ENCODE measurements at places on chromosomes 1 and 21.
A peak's percentile ranks its signal among the peaks of the same experiment; 100 is the strongest.

GRCh38 chr1:76601465-76601864 lies 265.8 kb upstream of the ST6GALNAC5 start:
- no peak for DNase-seq

DNA sequence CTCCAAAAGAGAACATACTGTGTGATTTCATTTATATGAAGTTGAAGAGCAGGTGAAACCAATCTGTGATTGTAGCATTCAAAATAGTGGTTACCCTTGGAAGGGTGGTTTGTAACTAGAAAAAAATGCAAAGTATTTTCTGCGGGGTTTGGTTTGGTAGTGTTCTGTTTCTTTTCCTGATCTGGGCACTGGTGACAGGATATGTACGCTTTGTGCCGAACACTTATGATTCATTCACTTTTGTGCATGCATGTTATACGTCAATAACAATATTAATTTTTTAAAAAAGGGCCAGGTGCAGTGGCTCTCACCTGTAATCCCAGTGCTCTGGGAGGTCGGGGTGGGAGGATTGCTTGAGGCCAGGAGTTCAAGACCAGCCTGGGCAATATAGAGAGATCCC lies 63.8 kb downstream of the CD34 start:
- no peak for DNase-seq

- DNase-seq: no peak
These were observed 44.6 kb downstream of the TBCE start for GRCh38 chr1:235411489-235412486.

- no peak for DNase-seq
These were observed 8.0 kb upstream of the RGS13 start for GRCh38 chr1:192627901-192628300.

DNA sequence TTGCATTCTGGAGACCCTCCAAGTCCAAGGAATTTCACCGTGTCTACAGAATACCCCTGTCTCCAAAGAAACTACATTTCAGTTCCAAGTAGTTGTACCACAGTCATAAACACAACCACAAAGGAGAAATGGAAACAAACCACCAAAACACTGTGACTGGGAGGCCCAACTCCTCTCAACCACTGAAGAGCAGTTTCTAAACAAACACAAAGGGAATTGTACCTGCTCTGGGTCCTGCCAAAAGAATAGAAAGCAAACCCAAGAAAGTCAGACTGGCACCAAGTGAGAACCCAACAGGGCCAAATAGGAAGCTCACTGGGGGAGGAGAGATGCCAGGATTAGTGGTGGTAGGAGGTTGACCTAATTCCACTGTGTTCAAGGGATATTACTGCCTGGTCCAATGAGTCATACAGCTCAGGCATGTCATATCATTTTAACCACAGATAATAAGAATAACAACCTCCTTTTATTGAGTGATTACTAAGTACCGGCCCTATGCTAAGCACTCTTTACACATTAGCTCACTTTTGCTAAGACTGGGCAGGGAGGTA lies 123.9 kb upstream of the PPP2R5A start:
- no peak for DNase-seq

DNA sequence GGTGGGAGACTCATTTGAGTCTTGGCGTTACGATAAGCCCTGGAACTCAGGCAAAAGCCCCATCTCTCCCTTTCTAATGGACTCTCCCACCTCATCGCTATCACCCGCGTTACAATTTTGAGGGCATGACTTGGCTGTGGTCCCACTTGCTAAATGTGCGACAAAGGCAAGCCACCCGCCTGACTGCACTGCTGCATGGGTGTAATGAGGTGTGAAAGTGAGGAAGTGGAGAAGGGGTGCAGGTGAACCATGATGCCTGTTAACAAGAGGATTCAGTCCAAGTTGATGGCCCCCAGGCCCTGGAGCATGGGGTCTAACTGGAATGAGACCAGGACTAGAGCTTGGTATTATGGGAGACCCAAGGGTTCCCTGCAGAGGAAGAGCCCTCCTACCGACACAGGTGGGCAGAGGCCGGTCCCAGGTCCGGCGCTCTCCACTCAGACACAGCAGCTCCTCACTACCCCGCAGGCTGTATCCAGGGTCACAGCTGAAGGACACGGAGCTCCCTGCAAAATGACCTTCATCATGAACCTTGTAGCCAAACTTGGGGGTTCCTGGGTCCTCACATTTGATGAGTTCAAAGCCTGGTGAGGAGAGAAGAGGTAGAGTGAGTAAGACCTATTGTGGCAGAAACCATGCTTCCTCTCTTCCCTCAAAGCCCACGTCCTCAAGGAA lies 165.4 kb upstream of the HMGB4 start:
- DNase-seq: no peak

DNA sequence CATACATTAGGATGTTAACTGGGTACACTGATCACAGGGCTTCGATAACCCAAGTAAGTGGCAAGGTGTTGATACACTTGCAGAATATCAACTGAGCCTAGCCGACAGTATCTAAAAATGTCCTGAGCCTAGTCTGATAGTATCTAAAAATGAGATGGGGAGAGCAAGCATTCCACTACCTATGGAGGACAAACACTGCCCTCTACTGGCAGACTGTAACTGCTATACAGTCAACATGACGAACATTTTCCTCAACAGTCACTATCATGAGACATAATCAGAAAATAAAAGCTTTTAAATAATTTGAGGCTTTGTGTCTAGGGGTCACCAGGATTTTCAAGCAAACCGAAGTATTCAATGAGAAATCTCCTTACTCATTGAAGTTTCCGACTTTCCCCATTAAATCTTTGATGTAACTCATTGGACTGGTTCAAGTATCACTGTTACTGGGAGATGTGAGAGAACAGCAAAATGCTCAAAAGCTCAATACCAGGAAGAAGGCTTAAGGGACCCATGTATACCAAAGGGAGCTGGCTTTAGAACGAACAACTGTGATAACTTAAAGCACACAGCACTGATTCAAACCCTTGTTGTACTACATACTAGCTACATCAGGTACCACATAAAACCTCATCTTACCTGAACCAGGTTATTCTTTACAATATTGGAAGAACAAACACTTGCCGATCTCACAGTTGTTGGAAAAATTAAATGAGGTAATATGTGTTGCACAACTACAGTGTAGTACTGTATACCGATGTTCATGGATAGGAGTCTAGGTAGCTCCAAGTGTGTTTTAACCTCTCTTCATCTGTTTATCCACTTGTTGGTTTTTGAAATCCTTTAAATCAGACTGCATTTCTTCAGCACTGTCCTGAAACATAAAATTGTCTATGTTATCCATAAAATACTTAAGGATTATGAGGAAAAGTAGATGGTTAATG lies 31.1 kb upstream of the SLC45A3 start:
- DNase-seq: peak; percentile 32

DNA sequence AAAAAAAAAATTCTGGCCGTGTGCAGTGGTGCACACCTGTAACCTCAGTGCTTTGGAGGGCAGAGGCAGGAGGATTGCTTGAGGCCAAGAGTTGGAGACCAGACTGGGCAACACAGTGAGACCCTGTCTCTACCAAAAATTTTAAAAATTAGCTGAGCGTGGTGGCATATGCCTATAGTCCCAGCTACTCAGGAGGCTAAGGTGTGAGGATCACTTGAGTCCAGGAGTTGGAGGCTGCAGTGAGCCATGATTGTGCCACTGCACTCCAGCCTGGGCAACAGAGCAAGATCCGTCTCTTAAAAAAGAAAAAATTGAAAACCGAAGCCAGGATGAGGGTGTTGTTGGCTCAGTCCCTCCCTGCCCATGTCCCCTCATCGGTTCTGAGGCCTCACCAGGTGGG lies 55.9 kb upstream of the PAX7 start:
- no peak for DNase-seq

- DNase-seq: no peak
These were observed 164.7 kb downstream of the SETD4 start for GRCh38 chr21:35895598-35895997.

DNA sequence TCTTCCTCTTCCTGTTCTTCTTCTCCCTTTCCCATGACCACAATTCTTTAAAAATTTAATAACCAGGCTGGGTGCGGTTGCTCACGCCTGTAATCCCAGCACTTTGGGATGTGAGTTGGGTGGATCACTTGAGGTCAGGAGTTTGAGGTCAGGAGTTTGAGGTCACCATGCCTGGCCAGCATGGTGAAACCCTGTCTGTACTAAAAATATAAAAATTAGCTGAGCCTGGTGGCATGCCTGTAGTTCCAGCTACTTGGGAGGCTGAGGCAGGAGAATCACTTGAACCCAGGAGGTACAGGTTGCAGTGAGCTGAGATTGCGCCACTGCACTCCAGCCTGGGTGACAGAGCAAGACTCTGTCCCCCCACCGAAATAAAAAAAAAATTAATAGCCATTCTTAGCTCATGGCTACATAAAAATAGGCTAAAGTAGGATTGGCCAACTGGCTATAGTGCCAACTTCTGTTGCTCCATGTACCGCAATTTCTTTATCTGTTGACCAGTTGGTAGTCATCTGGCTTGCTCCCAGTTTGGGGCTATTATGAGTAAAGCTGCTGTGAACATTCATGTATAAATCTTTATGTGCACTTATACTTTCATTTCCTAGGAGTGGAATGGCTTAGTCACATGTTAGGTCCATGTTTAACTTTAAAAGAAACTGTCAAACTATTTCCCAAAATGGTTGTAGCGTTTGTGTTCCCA lies 136.3 kb downstream of the PEX14 start:
- no peak for DNase-seq

DNA sequence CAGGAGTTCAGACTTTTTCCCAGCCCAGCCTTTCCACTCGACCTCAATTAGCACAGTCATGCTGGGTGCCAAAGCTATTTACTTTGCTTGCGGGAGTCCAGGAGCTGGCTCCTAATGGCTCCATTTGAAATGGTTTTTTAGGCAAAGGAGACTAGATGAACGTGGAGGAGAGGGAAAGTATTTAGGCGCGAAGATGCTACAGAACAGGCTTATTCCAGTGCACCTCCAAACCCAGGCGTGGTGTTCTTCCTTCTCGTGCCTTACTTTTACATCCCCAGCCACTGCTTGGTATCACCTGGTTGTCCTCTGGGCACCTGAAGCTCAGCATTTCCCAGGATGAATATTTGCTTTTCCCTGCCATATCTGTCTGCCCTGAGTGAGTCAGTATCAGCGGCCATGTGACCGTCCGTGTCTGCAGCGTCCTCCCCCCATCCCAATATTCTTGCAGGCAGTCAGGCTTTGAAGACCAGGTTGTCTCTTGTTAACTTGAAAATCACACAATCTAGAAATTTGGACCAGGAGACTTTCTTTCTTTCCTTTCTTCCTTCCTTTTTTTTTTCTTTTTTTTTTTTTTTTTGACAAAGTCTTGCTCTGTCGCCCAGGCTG lies 198.5 kb downstream of the DYRK1A start:
- no peak for DNase-seq

DNA sequence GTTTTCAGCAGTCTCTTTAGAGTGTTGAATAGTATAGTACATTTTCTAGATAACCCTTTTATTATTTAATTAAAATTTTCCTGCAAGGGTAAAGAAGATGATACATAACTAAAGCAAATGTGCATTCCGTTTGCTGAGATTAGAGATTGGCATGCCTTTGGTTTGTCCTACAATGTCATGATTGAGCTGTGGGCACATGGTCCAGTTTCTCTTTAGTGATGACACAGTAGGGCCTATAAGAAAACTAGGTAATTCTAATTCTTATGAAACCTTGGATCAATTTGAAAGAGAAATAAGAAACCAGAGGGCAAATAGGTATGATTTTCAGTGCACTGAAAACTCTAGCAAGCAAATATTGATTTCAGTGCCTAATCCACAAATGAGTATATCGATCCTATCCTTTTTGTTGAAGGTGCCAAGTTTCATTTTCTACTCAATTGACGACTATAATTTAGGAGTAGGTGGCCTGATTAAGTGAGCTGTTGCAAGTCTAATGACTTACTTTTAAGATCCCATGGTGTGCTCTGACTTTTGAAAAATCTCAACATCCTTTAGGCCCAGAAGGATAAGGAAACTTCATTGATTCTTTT lies 128.0 kb upstream of the KCNK1 start:
- no peak for DNase-seq

All from stimulated activated CD4-positive, alpha-beta T cell treated with anti-CD3 and anti-CD28 coated beads, Interleukin-1b, Interleukin-23, amount 100 ng/mL, for 1 hour (primary cell).